ENCODE measurements at places on chromosomes 11 and 22.
A peak's percentile ranks its signal among the peaks of the same experiment; 100 is the strongest.

DNA sequence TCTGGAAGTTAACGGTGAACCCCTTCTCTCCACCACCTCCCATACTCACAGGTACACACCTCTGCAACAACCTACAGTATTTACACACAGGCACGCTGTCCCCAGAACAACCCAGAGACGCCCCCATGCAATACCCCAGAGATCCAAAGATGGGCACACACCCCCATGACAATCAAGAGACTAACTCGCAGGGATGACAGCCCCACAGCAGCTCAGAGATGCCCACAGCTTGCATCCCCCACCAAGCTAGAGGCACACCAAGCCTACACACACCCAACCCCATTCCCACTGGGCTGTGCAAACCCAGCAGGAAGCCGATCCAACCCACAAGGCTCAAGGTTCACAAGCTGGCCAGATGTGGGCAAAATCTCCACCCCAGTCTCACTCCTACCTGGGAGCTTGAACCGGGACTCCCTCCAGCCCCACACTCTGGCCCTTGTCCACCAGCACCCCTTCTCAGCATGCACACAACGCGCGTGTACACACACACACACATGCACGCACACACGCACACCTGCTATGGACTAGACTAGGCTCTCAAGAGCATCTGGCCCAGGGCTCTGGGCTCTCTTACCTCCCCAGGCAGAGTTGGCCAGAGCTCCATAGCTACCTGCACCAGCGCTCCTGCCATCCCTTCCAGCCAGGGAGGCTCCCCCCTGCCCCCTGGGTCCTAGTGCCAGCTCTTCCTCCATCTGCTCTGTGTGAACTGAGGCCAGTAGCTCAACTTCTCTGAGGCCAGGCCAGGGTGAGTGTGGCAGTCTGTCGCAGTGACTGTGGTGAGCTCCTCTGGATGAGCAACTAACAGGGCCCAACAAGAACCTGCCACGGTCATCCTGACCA, 11.5 kb downstream of the STARD10 start:
- peak; percentile 36 for ATAC-seq

GRCh38 chr11:32071811-32072210, 19.1 kb upstream of the RCN1 start:
- ATAC-seq, result peak; percentile 92

- ATAC-seq, result no peak
These were observed 234.8 kb downstream of the CASP12 start for GRCh38 chr11:104663190-104664140.

GRCh38 chr11:19935507-19935906, 222.9 kb downstream of the NAV2 start:
- peak; percentile 76 for ATAC-seq
